Mucosa of gallbladder (tissue), 1 donor: ENCODE measurements at places on chromosomes 3 and 15.

DNA sequence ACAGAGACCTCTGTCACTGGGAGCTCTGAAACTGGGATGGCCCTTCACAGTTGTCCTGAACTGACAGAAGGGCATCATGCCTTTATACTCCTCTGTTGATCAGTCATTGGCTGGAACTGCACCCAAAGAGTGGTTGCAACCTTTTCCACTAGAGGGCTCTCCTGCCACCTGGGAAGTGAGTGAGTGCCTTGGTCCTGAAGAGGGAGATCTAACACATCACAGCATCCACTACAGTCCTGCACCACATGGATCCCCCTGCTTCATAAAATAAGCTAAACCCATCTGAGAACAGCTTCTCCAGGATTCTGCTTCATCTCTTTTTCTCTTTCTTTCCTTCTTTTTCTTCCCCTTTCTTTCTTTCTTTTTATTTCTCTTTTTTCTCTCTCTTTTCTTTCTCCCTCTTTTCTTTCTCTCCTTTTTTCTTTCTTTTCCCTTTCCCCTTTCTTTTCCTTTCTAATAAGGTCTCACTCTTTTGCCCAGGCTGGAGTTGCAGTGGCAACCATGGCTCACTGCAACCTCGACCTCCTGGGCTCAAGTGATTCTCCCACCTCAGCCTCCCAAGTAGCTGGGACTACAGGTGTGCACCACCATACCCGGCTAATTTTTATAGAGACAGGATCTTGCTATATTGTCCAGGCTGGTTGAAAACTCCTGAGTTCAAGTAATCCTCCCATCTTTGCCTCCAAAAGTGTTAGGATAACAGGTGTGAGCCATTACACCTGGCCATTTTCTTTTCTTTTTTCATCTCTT lies 42.8 kb upstream of the RAF1 start:
- peak; percentile 50 for DNase-seq

GRCh38 chr3:170563712-170564423 lies 22.0 kb downstream of the SLC7A14 start:
- DNase-seq: no peak

- DNase-seq: no peak
These were observed 13.1 kb downstream of the RLBP1 start for GRCh38 chr15:89208256-89208655.

- DNase-seq: no peak
These were observed 31.1 kb downstream of the SLC28A1 start for GRCh38 chr15:84915606-84915958.
